ENCODE measurements at places on chromosomes 7 and 10. TPM values are rescaled to one million over a fixed set of nuclear protein-coding genes. Genes with fewer than 3 reads are reported as not detected.

DNA sequence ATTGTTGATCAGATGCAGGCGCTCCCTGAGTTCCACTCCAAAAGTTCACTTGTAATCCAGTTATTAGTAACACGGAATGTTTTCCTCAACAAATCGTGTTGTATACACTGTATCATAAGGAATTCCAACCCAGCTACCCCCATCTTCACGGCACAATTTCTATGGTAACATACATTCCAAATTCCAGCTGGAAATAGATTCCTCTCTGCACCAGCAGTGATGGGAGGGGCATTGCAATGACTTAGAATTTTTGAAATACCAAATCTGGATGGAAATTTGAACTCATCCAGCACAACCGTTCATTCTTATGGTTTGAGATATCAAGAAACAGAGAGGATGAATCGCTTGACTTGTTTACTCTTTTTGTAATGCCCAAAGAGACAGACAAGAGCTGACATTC is 38.9 kb upstream of the RHEB start:
- peaks cover 43% of the 10 kb centered on the region for H3K36me3 ChIP-seq
- DNase-seq, result no peak
- H3K4me1 ChIP-seq, result no peaks in the 10 kb centered on the region
- H3K27me3 ChIP-seq, result no peaks in the 10 kb centered on the region

GRCh38 chr7:26309089-26309488 is 17.4 kb downstream of the SNX10 start:
- no peak overlapping the region for H3K4me3 ChIP-seq
- H3K27me3 ChIP-seq, result no peaks in the 10 kb centered on the region
- H3K36me3 ChIP-seq, result no peaks in the 10 kb centered on the region
- no peak overlapping the region for H3K27ac ChIP-seq
- no peak for DNase-seq
- no peaks in the 10 kb centered on the region for H3K4me1 ChIP-seq

GRCh38 chr10:50512743-50513416 is 110.9 kb downstream of the SGMS1 start:
- no peaks in the 10 kb centered on the region for H3K36me3 ChIP-seq
- no peak overlapping the region for H3K4me3 ChIP-seq
- no peaks in the 10 kb centered on the region for H3K27me3 ChIP-seq
- DNase-seq, result no peak
- H3K4me1 ChIP-seq, result peaks cover 10% of the 10 kb centered on the region

DNA sequence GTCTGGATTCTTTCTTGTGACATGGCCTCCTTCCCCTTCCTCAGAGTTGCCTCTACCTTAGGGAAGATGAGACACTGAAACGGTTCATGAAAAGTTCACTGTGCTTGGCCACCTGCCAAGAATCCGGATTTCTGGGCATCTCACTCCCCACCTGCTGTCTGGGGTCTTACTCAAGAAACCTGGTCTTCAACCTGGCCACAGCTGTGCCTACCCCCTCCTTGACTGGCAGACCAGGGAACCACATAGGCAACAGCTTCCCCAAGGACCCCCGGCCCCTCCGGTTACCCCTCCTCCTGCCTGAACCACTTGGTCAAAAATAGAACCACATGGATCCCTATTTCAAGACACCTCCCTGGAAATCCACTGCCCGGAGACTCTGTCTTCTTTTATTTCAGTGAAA is 58.7 kb upstream of the NANOS1 start:
- no peaks in the 10 kb centered on the region for H3K27me3 ChIP-seq
- H3K27ac ChIP-seq, result no peak overlapping the region
- H3K36me3 ChIP-seq, result no peaks in the 10 kb centered on the region

DNA sequence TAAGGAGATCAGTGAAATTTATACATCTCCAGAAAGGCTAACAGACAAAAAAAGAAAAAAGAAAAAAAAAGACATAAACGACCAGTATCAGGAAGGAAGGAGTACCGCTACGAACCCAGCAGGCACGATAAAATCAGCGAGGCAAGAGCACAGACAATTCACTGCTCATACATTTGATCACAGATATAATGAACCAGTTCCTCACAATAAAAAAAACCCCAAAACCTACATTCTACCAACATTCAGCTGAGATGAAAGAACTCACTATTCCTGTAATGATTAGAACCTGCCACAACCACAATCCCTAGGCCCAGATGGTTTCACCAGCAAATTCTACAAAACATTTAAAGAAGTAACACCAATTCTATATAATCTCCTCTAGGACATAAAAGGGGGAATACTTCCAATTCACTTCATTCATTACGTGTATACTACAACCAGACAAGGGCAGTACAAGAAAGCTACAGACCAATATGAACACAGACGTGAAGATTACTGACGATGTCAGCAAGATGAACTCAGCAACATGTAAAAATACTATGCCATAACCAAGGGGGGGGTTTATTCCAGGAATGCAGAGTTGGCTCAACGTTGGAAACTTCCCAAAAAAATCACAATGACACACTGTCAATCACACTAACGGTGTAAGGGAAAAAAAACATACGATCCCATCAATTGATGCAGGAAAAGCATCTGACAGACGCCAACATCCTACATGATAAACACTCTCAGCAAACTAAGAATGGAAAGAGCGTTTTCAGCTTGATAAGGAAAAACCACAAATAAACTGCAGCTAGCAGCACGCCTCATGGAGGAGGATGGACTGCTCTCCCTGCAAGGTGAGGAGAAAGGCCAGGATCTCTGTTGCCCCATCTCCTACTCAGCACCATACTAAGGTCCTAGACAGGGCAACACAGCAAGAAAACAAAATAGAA is 256.2 kb downstream of the ELFN1 start:
- no peak overlapping the region for H3K27ac ChIP-seq
- DNase-seq, result no peak
- H3K4me1 ChIP-seq, result no peaks in the 10 kb centered on the region
- no peaks in the 10 kb centered on the region for H3K27me3 ChIP-seq
- no peaks in the 10 kb centered on the region for H3K36me3 ChIP-seq

- peaks cover 20% of the 10 kb centered on the region for H3K27me3 ChIP-seq
- H3K36me3 ChIP-seq, result no peaks in the 10 kb centered on the region
- H3K4me1 ChIP-seq, result no peaks in the 10 kb centered on the region
- H3K4me3 ChIP-seq, result no peak overlapping the region
- H3K27ac ChIP-seq, result no peak overlapping the region
Measured at GRCh38 chr7:155343661-155344121, 46.0 kb downstream of the INSIG1 start.

GRCh38 chr7:75660566-75661215 is 78.0 kb downstream of the HIP1 start:
- H3K4me3 ChIP-seq, result no peak overlapping the region
- DNase-seq, result no peak
- H3K36me3 ChIP-seq, result no peaks in the 10 kb centered on the region
- no peak overlapping the region for H3K27ac ChIP-seq

DNA sequence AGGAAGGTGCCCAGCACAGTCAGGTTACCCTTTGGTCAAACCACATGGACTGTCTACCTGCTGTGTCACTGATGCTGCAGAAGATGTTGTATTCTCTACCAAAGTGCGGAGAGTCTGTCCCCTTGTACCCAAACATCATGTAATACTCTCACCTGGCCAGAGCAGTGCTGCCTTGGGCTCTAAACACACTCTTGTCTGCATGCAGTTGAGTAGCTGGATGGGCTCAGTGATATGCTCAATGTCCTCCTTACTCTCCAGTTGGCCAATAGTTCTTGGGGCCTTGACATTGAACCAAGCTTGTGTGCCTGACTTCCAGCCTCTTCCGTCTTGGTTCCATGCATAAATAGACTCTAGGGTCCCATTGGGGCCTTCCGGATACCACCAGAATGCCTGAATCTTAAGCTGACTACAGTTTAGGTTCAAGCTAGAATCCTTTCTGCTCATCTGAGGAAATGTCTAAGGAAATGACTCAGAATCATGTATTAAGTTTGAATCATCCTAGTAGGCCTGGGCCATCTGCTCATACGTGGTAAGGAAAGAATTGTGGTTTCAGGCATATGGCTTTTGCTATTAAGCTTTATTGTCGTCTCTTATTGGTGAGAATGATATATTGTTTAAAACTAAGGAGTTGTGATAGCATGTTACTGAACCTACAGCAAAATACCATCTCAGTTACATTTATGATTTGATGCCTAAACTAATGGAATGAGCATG is 118.0 kb downstream of the OTUD1 start:
- H3K4me3 ChIP-seq, result no peak overlapping the region
- no peak for DNase-seq
- no peaks in the 10 kb centered on the region for H3K27me3 ChIP-seq
- no peak overlapping the region for H3K27ac ChIP-seq
- no peaks in the 10 kb centered on the region for H3K4me1 ChIP-seq
- H3K36me3 ChIP-seq, result no peaks in the 10 kb centered on the region

DNA sequence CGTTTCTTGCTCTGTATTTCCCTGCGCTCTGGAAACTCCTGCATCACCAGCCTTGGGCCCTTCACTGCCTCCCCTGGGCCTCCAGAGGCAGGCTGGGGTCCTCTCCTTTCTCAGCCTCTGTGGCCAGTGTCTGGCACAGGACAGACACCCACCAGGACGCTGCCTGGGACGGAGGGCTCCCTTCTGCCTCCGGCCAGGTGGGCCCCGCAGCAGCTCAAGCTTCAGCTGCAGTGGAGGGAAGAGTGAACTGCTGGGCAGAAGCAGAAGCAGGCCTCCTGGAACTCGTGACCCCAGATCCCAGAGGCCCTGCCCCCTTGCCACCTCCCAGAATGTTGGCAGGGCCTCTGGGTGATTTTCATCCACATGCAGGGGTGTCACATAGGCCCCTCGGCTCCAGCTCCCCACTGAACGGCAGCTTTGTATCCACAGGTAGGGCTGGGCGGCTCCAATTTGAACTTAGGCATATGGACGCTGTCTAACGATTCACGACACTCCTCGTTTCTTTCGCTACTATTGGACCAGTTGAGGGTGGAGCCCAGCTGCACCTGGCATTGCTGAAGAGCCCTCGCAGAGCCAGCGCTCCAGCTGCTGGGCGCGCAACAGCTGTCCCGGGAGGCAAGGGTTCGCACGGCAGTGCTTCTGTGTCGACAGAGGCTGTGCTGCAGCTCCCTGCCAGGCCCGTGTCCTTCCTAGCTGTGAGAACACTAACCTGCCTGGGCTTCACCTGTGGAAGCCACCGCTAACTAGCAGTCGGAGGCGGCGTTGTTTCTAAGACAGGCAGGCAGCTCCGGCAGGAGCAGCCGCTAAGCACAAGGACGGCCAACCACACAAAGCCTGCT is 18.4 kb upstream of the GPR146 start:
- H3K4me1 ChIP-seq, result no peaks in the 10 kb centered on the region
- H3K4me3 ChIP-seq, result no peak overlapping the region

DNA sequence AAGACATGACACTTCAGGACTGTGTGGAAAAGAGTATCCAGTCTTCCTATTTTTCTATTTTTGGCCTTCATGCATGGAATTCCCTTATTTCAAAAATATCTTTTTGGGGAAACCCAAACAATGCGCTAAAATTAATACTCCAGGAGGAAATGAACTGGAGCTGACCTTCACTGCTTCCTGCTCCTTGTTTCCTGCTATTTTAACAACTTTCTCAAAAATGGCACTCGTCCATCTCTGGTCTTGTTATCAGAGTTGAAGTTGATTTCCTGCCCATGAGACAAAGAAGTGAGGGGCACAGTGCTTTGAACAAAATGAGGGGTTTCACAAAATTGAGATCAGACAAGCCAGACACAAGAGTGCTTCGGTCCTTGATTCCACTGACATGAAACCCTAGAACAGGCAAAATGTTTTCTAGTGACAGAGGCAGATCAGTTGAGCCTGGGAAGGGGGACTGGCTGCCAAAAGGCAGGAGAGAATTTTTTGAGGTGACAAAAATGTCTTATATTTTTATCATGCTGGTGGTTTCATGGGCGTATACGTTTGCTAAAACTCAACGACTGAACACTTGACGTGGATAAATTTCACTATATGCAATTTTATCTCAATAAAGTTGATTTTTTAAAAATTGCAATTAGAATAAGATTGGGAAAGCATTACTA is 193.2 kb downstream of the CREB5 start:
- DNase-seq, result no peak
- no peaks in the 10 kb centered on the region for H3K27me3 ChIP-seq
- no peak overlapping the region for H3K27ac ChIP-seq
- H3K4me3 ChIP-seq, result no peak overlapping the region

The FAM131B gene
- total RNA-seq, result 5.4 TPM

DNA sequence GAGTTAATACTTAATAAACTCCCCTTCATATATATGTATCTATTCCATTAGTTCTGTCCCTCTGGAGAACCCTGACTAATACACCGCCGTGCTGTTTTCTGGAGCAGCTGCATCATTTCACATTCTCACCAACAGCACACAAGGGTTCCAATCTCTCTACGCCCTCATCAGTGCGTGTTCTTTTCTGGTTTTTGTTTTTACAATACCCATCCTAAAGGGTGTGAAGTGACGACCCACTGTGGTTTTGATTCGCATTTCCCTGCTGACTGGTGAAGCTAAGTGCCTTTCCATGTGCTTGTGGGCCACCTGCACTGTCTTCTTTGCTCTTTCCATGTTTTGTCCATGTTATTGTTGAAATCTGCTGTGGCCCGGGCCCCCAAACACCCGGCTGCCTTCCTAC is 11.0 kb upstream of the INSIG1 start:
- H3K27me3 ChIP-seq, result no peaks in the 10 kb centered on the region
- DNase-seq, result no peak
- no peaks in the 10 kb centered on the region for H3K36me3 ChIP-seq
- no peaks in the 10 kb centered on the region for H3K4me1 ChIP-seq
- no peak overlapping the region for H3K4me3 ChIP-seq

The CHAT gene
- not detected for total RNA-seq

DNA sequence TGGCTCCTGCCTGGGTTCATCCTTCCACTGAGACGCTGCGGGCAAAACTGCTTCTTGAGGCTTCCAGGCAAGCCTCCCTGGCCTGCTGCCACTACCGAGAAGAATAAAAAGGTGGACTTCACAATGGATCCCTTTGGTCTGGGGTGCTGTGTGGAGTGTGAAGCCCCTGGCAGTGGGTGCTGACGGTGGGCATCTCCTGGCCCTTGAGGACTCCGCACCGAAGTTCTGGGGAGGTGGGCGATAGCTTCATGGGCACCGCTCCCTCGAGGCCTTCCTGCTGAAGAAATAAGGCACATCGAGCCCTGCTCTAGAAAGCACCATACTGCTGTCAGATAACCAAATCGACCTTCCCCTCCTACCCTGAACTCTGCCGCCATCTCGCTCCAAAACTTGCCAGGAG is 106.6 kb upstream of the CTBP2 start:
- no peaks in the 10 kb centered on the region for H3K36me3 ChIP-seq
- H3K4me1 ChIP-seq, result no peaks in the 10 kb centered on the region
- no peak overlapping the region for H3K4me3 ChIP-seq

DNA sequence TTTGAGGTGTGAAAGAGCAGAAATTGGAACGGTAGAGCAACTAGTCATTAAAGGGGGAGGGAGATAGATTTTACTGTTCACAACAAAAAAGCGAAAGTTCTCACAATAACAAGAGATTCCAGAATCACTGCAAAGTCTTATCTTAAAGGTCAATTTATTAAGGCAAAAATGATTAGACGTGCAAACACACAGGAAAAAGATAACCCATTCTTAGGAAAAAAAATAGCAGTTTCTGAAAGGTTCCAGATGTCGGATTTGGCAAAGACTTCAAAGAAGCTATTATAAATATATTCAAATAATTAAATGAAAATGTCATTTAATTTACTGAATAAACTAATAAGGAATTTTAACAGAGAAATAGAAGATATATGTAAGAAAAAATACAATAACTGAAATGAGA is 70.8 kb upstream of the GNAI1 start:
- no peak overlapping the region for H3K4me3 ChIP-seq
- no peak for DNase-seq
- H3K4me1 ChIP-seq, result no peaks in the 10 kb centered on the region
- no peaks in the 10 kb centered on the region for H3K36me3 ChIP-seq
- H3K27me3 ChIP-seq, result no peaks in the 10 kb centered on the region

- H3K36me3 ChIP-seq, result no peaks in the 10 kb centered on the region
- DNase-seq, result no peak
- no peaks in the 10 kb centered on the region for H3K27me3 ChIP-seq
Measured at GRCh38 chr7:120741371-120742042, 116.4 kb downstream of the TSPAN12 start.
